ENCODE measurements at places on chromosomes 1 and 21.

- DNase-seq, result no peak
Measured at GRCh38 chr21:41108668-41109585, 59.0 kb upstream of the BACE2 start.

GRCh38 chr1:177585302-177586220, 384.3 kb downstream of the SEC16B start:
- DNase-seq, result no peak

DNA sequence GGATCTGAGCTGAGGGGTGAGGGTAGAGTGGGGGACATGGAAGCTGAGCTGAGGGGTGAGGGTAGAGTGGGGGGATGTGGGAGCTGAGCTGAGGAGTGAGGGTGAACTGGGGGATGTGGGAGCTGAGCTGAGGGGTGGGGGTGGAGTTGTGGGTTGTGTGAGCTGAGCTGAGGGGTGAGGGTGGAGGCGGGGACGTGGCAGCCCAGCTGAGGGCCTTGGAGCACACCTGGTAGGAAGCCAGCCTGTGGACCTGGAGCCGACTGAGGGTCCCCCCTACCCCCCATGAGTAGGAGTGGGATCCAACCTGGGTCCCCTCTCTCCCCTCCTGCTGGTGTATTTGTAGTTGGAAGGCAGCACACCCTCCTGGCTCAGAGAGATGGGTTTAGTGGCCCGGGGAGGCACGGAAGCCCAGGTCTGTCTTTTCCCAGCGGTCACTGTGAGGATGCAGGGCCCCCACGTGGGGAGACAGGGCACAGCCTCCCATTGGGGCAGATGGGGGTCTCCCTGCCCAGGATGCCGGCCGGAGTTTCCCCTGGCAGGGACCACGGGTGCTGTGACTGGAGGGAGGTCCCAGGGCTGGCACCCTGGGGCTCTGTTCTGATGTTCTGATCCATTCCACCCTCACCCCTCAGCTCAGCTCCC, 13.2 kb upstream of the NPHP4 start:
- DNase-seq, result no peak

GRCh38 chr1:42003433-42003832, 84.7 kb upstream of the HIVEP3 start:
- DNase-seq, result no peak
